Hepatic stellate cell (primary cell): ENCODE measurements at places on chromosomes 2 and 18.

- no peak for DNase-seq
Measured at GRCh38 chr18:62085756-62086155, 101.1 kb downstream of the PIGN start.

GRCh38 chr2:214569419-214570035 lies 158.7 kb downstream of the VWC2L start:
- DNase-seq, result no peak

- DNase-seq, result no peak
Measured at GRCh38 chr2:159875083-159875482, 77.1 kb upstream of the CD302 start.

GRCh38 chr2:20582600-20583221 lies 68.2 kb downstream of the HS1BP3 start:
- no peak for DNase-seq

GRCh38 chr2:202700075-202700901 lies 65.5 kb downstream of the FAM117B start:
- DNase-seq, result no peak

DNA sequence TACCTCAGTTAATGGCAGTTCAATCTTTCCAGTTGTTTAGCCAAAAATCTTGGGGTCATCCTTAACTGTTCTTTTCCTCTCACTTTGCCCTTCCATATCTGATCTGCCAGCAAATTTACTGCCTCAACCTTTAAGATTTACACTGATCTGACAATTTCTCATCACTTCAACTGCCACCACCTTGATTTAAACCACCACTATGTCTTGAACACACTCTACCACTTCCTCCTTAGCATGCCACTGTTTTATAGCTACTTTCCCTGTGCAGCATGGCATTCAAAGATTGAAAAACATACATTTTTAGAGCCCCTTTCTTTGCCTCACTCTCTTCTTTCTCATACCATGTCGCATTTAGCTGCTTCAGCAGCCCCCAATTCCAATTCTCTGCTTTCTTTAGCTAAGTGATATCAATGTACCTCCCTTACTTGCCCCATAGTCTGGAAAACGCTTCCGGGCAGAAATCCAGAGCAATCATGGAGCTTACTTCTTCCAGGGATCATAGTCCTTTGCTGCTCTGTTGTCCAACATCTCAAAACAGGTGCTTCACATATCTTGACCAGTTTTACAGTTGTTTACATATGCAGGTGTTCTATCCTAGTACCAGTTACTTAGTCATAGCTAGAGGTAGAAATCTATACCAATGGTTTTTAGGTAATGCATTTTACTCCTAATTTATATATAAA lies 10.9 kb downstream of the PGAP1 start:
- DNase-seq, result no peak
